Activated T-helper 1 cell treated with anti-CD3 and anti-CD28 coated beads, Interleukin-2, amount 50 U/mL, for 16 hours (primary cell): ENCODE measurements at places on chromosomes 4 and X.

DNA sequence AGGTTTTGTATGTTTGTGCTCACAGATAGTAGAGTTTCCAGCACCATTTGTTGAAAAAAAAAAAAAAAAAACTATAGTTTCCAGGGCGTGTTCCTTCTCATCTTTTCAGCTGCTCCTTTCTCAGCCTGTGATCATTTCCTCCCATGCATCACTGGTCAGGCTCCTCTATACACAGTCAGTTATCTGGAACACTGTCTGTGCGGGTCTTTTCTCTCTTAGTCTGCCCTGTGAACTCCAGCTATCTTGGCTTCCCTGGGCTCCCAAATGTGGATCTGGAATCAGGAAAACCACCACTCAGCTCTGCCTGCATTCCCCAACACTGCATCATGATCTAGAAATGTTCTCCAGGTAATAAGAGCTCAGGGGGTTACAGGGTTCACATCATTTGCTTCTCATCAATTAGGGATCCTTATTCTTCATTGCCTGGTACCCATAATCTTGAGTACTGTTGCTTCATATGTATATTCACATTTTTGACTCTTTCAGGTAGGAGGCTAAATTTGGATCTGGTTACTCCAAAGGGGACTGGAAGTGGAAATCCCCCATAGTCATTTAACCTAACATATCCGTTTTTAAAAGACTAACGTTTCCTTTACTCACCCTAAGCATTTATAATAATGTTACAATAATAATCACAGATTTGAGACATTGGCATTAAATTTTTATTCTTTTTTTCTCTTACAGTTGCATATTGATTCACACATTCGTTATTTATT lies 221.8 kb upstream of the KLF3 start:
- no peak for DNase-seq

- DNase-seq: no peak
These were observed 55.4 kb upstream of the RASGEF1B start for GRCh38 chr4:81527115-81527514.

DNA sequence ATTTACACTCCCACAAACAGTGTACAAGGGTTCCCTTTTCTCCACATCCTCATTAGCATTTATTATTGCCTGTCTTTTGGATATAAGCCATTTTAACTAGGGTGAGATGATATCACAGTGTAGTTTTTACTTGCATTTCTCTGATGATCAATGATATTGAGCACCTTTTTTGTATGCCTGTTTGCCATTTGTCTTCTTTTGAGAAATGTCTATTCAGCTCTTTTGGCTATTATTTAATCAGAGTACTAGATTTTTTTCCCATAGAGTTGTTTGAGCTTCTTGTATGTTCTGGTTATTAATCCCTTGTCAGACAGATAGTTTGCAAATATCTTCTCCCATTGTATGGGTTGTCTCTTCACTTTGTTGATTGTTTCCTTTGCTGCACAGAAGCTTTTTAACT lies 190.6 kb downstream of the MAGEB17 start:
- DNase-seq: no peak

GRCh38 chr4:169460081-169460480 lies 152.3 kb downstream of the NEK1 start:
- no peak for DNase-seq

DNA sequence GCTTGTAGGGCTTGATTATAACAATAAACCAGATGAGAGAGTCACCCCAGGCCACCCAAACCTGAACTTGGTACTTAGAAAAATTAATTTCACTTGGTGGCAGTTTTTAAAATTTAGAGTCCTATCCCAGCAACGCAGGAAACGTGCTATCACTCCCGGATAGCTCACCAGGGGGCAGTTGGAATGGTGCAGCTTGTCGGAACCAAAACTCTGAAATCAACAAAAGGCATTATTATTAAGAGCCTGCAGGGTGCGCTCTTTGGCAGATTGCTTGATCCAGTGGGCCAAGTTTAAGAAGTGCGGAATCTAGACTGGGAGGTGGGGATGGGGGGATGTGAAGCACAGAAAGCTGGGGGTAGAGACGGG lies 2.4 kb downstream of the FRAS1 start:
- DNase-seq: no peak

DNA sequence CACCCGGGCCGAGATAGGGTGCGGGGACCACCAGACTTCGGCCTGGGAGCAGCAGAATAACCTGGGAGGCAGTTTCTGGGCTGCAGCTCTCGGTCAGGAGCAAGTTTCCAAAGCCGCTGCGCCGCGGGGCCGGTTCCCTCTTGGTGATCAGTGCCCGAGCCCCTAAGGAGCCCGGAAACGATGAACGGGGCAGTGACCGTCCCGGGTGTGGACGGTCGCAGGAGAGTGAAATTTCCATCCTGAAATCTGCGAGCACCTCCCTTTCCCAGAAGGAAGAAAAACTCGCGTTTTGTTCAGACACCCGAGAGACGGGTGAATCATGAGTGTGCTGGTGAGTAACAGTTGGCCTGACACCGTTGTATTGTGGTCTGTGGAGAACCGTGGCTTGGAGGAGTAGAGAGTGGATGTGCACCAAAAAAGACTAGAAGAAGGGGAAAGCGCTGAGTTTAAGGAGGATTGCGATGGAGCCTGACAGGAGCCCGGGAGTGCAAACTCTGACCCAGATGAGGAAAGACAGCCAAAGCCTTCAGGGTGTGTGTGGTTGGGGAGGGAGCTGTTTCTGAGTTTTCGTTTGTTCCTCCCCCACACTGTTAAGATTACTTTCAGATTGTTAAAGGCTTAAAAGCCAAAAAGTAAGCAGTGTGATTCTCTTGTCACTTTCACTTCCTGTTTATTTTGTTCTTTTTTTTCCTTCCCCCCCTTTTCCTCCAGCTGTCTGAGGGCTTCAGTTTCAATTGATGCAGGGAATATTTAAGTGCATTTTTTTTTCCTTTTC lies 828 bp downstream of the MCUB start:
- DNase-seq: peak; percentile 23

- no peak for DNase-seq
These were observed 13.7 kb downstream of the PPP2R3B start for GRCh38 chrX:372856-373640.

- no peak for DNase-seq
These were observed 12.5 kb upstream of the HS3ST1 start for GRCh38 chr4:11441194-11441556.

DNA sequence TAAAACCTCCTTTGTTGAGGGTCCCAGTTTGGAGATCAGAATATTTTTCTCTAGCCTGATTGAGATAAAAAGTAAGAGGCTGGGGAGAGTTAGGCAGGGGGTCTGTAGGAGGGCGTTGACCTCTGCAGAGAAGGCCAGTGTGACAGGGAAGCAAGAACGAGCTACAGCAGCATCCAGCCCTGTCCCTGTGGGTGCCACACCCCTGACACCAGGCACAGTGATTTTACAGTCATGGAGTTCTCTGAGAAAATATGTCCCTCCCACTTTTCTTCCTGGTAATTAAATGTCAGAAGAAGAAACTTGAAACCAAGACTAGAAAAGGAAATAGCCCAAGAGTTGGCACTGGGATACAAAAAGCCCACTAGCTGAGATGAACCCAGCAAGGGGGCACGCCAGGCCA lies 25.0 kb upstream of the HELT start:
- no peak for DNase-seq

GRCh38 chrX:74925225-74926088 lies at the start of gene NEXMIF:
TSS of gene NEXMIF (minus strand) at chrX:74925452.
- DNase-seq: peak; percentile 8

DNA sequence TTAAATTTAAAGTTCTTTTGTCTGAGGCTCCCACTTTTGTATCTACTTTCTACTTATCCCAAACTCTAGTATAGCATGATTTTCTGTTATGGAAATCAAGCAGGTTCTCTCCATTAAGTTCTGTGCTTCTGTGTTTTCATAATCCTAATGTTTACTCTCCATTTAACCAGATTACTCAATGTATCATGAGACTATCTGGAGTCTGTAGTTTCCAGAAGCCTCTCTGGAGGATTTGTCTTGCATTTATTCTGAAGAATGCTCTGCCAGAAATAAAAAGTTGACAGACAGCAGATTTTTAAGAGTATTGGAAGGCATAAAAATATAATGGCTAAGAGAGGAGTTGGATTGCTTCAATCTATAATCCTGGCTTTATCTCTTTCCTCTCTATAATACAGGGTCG lies 39.2 kb upstream of the PLS3 start:
- no peak for DNase-seq

DNA sequence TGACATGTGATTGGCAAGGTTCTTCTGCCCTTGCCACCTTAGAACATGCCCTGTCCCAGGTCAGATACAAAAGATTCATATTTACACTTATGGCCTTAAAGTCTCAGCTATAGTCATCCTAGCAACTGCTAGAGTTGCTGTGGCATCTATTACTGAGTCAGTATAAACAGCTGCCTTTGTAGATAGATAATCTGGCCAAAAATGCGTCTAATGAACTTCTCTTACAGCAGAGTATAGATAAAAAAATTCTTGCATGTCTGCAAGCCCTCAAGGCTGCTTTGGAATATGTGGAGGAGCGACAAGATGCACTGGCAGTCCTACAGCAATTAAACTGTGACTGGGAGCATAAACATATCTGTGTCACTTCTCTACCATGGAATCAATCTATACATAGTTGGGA lies 1209.7 kb upstream of the PABPC4L start:
- no peak for DNase-seq

GRCh38 chrX:123847056-123847455 lies 12.8 kb upstream of the XIAP start:
- no peak for DNase-seq

GRCh38 chr4:118756958-118757357 lies 71.8 kb downstream of the METTL14 start:
- no peak for DNase-seq
